IPS DF 6.9 (cell line): ENCODE measurements at places on chromosomes 16 and 17.

DNA sequence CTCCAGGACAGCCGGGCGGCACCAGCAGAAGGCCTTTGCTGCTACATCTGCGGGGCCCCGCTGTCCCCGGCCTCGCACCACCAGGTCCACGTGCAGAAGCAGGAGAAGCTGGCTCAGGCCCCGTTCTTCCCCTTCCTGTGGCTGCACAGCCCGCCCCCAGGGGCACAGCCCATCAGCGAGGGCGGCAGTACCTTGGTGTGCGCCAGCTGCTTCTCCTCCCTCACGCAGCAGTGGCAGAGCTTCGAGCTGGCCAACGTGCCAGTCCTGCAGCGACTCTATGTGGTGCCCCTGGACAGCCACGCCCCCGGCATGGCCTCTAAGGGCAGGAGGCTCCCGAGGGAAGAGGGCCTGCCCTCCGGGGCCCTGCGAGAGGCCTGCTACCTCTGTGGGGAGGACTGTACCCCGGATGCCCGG, 58.3 kb upstream of the CIBAR2 start:
- H3K27ac ChIP-seq = no peak overlapping the region
- H3K4me1 ChIP-seq = peaks cover 6% of the 10 kb centered on the region; the same call in 1 of the 2 replicates
- no peaks in the 10 kb centered on the region; the same call in 1 of the 2 replicates for H3K36me3 ChIP-seq
- no peaks in the 10 kb centered on the region; the same call in 1 of the 2 replicates for H3K27me3 ChIP-seq
- no peak overlapping the region for H3K4me3 ChIP-seq

- H3K4me3 ChIP-seq = no peak overlapping the region
- H3K4me1 ChIP-seq = no peaks in the 10 kb centered on the region
- H3K27me3 ChIP-seq = no peaks in the 10 kb centered on the region
- no peak for DNase-seq
These were observed 22.1 kb upstream of the TVP23A start for GRCh38 chr16:10840703-10841102.

DNA sequence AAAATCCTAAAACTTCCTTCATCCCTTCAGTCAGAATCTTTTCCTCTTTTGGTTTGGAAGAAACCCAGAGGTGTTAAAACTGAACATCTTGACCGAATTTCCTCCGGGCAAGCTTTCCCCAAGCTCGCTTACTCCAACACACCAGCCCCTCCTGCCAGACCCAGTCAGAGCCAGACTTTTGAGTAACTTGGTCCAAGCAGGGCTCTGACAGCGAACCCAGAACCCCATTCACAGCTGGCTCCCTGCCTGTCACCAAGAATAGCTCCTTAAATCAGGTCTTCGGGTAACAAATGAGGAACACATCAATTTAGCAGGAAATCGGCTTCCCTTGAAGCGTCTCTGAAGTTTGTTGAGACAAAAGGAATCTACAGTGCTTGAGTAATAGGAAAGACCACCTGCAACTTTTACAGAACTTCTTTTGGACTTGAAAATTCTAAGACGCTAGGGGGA, 27.3 kb downstream of the GAS7 start:
- no peaks in the 10 kb centered on the region for H3K36me3 ChIP-seq
- H3K27ac ChIP-seq = no peak overlapping the region
- 0 out of 2 replicates have a peak, but pooled peaks cover 2% of the 10 kb centered on the region for H3K4me1 ChIP-seq
- H3K27me3 ChIP-seq = no peaks in the 10 kb centered on the region

- no peak overlapping the region for H3K27ac ChIP-seq
- H3K4me1 ChIP-seq = peaks cover 7% of the 10 kb centered on the region
- H3K36me3 ChIP-seq = no peaks in the 10 kb centered on the region
- no peak overlapping the region for H3K4me3 ChIP-seq
- no peaks in the 10 kb centered on the region for H3K27me3 ChIP-seq
- no peak for DNase-seq
These were observed 23.5 kb upstream of the TOB1 start for GRCh38 chr17:50889528-50890118.

DNA sequence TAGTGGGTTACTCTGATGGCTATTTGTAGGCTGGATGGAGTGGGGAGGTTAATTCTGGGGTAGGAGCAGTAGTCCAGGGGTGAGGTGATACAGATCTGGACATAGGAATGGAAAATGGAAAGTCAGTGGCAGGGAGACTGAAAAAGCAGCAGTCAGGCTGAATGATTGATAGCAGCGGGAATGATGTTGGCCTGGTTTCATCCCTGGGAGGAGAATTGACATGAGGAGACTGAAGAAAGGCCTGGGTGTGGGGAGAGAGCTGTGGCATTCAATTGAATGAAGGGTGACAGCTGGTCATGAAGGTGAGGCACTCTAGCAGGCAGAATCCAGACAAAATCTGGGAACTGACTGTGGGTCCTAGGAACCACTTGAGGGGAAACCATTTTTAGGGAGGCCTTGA, 34.7 kb upstream of the CLEC18A start:
- no peak for DNase-seq
- no peaks in the 10 kb centered on the region for H3K36me3 ChIP-seq
- H3K4me1 ChIP-seq = peaks cover 1% of the 10 kb centered on the region; the same call in 1 of the 2 replicates
- no peaks in the 10 kb centered on the region for H3K27me3 ChIP-seq
- H3K4me3 ChIP-seq = no peak overlapping the region

DNA sequence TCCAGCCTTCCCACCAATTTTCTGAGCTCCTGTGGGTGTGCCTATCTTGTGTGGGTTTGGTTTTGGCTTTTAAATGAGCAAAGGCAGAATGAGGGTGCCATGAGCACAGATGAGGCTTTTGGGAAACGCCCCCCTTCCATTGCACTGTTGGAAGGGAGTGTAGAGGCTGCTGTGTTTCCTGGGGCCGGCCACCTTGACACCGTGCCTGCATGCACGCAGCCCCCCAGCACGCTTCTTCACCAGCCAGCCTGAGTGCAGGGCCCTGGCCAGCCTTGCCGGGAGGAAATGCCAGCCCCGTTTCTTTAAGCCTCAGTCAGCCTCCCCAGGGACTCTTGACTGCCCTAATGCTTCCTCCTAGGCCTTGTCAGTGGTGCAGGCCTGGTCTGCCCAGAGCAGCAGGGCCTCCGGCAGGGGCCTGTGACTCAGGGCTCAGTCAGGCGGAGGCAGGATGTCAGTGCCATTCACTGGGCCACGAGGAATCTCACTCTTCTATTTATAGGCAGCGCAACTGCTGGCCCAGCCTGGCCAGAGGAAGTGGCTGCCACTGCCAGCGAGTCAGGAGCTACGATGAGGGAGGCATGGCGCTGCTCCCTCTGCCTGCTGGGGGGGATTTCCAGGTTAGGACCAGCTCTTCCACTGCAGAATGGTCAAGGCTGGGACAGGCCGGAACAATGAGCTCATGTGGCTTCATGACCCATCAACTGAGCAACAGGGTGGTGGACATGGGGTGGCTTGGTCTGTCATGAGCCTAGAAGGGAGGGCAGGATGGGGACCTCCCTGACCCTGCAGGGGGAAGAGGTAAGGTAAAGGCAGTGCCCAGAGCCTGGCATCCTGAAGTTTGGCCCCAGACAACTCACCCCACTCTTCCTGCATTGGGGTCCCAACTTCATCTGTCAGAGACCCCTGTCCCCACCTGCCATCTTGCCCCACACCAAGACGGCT, 205.2 kb downstream of the RAB11FIP4 start:
- no peak overlapping the region for H3K4me3 ChIP-seq
- no peak overlapping the region for H3K27ac ChIP-seq
- no peaks in the 10 kb centered on the region for H3K4me1 ChIP-seq
- no peak for DNase-seq
- no peaks in the 10 kb centered on the region for H3K36me3 ChIP-seq

DNA sequence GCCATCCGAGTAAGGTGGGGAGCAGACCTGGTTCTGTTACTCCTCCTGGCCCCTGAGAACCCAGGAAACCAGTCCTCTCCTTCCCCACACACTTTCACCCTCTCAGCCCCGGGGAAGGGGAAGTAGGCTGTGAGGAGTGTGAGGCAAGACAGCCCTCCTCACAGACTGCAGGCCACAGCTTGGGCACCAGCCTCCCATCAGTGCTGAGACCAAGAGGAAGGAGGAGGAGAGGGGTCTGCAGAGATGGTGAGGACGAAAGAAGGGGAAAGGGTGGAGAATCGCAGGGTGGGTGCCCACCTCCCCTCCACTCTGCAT, 7.0 kb downstream of the G6PC3 start:
- no peaks in the 10 kb centered on the region for H3K4me1 ChIP-seq
- H3K4me3 ChIP-seq = no peak overlapping the region
- no peak for DNase-seq
- H3K27ac ChIP-seq = no peak overlapping the region

GRCh38 chr17:40329839-40330794, 21.1 kb downstream of the RARA start:
- H3K27ac ChIP-seq = no peak overlapping the region
- H3K4me3 ChIP-seq = no peak overlapping the region
- H3K36me3 ChIP-seq = 0 out of 2 replicates have a peak, but pooled peaks cover 2% of the 10 kb centered on the region
- no peak for DNase-seq
- no peaks in the 10 kb centered on the region for H3K4me1 ChIP-seq

DNA sequence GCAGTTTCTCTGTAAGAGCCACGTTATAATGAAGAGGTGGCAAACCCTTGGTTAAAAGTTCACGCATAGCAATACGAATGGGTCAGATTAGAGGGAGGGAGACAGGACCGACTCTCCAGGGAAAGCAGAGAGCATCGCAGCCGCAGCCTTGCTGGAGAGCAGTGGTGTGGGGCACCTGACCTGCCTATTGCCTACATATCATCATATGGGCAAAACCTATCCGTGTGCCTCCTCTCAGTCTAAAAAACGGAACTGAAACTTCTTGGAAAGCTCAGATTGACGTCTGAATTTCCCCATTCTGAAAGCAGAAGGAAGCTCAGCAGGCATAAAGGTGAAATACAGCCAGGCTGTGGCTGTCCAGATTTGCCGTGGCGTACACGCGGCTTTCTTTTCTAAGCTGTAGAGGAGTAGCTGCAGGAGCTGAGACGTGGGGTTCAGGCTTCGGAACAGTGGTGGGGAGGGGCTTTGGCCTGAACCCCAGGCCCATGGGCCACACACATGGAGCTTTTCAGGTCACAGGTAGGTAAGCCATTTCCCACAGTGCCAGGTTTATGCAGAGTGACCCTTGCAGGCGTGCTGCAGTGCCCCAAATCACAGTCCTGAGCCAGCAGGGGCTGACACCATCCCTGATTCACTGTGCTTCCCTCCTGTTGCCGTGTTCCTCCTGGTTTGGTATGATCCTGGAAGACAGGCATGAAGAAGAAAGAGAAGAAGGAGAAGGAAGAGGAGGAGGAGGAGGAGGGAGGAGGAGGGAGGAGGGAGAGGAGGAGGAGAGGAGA, 41.6 kb upstream of the TNRC6C start:
- no peak overlapping the region for H3K4me3 ChIP-seq
- no peaks in the 10 kb centered on the region for H3K27me3 ChIP-seq
- no peaks in the 10 kb centered on the region; the same call in 1 of the 2 replicates for H3K4me1 ChIP-seq
- no peak overlapping the region for H3K27ac ChIP-seq
- no peak for DNase-seq

DNA sequence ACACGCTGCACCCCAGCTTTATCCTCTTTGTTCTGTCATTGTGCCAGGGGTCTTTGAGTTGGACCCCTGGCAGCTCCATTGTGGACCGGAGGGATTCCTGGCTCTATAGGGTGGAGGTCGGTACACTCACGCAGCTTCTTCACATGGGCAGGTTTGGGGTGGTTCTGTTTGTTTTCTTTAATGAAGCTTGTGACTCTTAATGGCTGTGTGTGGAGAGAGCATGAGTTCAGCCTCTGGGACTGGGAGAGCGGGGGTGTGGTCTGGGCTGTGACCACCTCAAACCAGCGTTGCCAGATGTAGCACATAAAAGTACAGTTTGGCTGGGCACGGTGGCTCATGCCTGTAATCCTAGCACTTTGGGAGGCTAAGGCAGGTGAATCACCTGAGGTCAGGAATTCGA, 21.2 kb upstream of the NAGLU start:
- no peak for DNase-seq
- H3K27ac ChIP-seq = no peak overlapping the region

GRCh38 chr16:23283571-23283970, 18.5 kb upstream of the SCNN1B start:
- no peaks in the 10 kb centered on the region for H3K36me3 ChIP-seq
- no peak overlapping the region for H3K27ac ChIP-seq
- no peak for DNase-seq
- H3K27me3 ChIP-seq = no peaks in the 10 kb centered on the region
- no peaks in the 10 kb centered on the region for H3K4me1 ChIP-seq
- H3K4me3 ChIP-seq = no peak overlapping the region

DNA sequence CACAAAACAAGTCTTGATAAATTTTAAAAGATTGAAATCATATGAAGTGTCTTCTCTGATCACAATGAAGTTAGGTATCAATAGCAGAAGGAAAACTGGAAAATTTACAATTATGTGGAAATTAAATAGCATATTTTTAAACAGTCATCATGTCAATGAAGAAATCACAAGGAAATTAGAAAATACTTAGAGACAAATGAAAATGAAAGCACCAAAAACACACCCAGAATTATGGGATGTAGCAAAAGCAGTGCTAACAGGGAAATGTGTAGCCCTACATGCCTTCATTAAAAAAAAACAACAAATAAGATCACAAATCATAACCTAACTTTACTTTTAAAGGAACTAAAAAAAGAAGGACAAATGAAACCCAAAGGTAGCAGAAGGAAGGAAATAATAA, 7.5 kb upstream of the IL21R start:
- no peak overlapping the region for H3K27ac ChIP-seq
- no peak overlapping the region for H3K4me3 ChIP-seq
- no peaks in the 10 kb centered on the region for H3K4me1 ChIP-seq
- no peak for DNase-seq
- H3K27me3 ChIP-seq = no peaks in the 10 kb centered on the region

GRCh38 chr16:8673611-8674412, 605 bp upstream of the ABAT start:
- H3K27ac ChIP-seq = no peak overlapping the region
- no peaks in the 10 kb centered on the region; the same call in 1 of the 2 replicates for H3K27me3 ChIP-seq
- DNase-seq = no peak
- H3K36me3 ChIP-seq = no peaks in the 10 kb centered on the region
- H3K4me1 ChIP-seq = no peaks in the 10 kb centered on the region

DNA sequence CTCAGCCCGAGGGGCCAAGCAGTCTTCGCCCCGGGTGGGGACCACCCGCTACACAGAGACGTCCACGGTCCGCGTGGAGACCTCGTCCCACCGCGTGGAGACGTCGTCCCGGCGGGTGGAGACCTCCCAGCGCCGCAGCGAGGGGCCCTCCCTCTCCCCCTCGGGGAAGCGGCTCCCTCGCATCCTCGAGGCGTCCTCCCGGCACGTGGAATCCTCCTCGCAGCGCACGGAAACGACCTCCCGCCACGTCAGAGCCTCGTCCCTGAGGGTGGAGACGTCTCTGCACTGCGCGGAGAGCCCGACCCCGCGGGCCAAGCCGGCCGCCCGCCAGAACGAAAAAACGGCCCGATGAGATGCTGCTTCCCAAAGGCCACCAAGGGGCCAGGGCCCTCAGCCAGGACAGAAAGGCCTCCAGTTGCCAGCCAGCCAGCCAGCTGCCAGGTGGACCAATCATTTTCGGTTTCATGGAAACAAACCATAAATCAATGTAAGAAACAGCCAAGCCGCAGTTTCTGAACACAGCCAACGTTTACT, 424 bp downstream of the C17orf100 start:
- H3K27ac ChIP-seq = no peak overlapping the region
- no peak for DNase-seq
- no peaks in the 10 kb centered on the region for H3K36me3 ChIP-seq
- H3K4me1 ChIP-seq = peaks cover 9% of the 10 kb centered on the region; the same call in 1 of the 2 replicates
- H3K27me3 ChIP-seq = peaks cover 8% of the 10 kb centered on the region; the same call in 1 of the 2 replicates
